Stimulated activated CD4-positive, alpha-beta T cell treated with anti-CD3 and anti-CD28 coated beads, Interleukin-4, amount 100 ng/mL, for 48 hours (primary cell): ENCODE measurements at places on chromosomes 5 and 9.

GRCh38 chr5:64634997-64635686, 55.2 kb upstream of the SHISAL2B start:
- DNase-seq = no peak

DNA sequence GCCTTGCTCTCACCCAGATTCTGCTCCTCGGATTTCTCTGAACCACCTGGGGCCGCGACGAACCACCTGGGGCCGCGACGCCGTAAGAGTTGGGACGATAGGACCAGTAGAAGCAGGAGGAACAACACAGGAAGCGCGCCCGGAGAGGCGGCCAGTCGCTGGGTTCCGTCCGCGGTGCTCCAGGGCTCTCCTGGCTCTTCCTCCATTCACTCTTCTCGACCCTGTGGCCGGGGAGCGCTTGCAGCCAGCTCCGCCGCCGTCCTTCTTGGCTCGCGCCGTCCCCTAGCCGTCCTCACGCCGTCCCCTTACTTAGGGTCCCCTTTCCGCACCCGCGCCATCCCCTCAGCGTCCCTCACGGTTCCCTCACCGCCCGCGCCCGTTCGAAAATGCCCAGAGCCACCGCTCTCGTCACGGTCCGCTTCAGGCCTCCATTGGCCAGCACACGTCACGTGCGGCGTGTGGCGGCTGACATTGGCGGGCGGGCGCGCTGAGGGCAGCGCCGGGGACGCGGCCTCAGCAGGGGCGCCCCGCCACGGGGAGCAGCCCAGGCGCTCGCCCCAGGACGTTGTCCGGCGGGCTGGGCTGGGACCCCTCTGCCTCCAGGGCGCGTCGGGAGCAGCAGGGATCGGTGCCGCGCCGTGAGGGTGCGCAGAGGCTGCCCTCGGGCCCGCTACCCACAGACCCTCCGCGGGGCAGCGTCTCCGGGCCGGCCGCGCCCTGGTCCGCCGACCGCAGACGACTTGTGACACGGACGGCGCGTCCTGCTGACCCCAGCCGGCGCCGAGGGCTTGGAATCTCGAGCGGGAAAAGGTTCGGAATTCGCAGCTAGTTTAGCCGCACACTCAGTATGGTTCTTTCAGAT, 53.7 kb upstream of the PTPDC1 start:
- peak; percentile 77 for DNase-seq

GRCh38 chr9:88580961-88581360, 46.0 kb downstream of the NXNL2 start:
- DNase-seq = no peak

- DNase-seq = no peak
Observed at GRCh38 chr5:143601357-143601756, 197.9 kb upstream of the NR3C1 start.

DNA sequence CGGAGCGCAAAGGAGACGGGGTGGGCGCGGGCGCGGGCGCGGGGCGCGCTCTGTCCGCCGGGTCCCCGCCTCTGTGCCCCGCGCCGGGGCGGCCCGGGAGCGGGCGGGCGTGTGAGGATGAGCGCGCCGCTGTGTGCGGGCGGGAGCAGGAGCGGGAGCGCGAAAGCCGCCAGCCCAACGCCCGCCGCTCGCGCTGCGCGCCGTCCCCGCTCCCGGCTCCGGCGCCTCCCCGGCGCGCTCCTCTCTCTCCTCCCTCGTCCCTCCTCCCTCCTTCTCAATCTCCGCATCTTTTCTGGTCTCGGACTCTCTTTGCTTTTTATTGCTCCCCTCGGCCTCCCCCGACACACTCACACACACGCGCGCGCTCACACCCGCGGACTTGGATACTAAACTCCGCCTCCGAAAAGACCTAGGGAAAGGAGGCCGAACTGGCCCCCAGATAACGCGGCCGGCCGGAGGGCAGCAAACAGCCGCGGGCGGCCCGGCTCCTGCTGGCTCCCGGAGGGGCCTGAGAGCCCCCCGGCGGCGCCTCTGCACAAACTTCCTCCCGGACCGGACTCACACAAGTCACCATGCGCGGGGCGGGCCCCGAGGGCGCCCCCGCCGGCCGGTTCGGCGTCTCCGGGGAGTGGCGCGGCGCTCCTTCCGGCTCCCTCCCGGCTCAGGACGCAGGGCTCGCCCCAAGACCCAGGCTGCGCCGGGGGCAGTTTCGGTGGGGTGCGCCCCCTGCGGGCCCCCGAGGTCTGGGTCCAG, at the start of gene FIBCD1:
TSS of gene FIBCD1 (minus strand) at position 596 of the 753 bp plus-strand sequence. CDS start 640 bp downstream, outside the sequence.
- DNase-seq = no peak

GRCh38 chr5:132466433-132467286, 23.9 kb downstream of the IRF1 start:
- DNase-seq = peak; percentile 54

- peak; percentile 83 for DNase-seq
Observed at GRCh38 chr5:138449501-138450239, 10.8 kb downstream of the REEP2 start.

- DNase-seq = no peak
Observed at GRCh38 chr5:472076-472655, 29.2 kb downstream of the EXOC3 start.

DNA sequence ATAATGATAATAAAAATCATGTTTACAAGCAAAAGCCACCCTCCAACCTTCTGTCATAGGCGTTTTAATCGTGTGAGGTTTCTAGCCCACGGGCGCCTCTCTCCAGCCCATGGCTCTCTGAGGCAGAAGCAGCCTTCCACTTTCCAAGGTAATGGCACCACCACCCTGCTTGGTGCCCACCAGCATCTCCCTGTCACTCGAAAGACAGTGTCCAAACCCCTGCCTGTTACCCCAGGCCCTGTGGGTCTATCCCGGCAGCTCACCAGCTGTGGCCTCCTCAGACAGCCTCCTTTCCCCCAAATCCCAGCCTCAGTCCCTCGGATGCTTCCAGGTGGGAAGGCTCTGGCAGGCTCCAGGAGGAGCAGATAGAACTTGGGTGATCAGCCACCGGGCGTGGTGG, 123.8 kb upstream of the LPCAT1 start:
- DNase-seq = no peak

- DNase-seq = no peak
Observed at GRCh38 chr5:137836298-137836697, 31.4 kb upstream of the MYOT start.

DNA sequence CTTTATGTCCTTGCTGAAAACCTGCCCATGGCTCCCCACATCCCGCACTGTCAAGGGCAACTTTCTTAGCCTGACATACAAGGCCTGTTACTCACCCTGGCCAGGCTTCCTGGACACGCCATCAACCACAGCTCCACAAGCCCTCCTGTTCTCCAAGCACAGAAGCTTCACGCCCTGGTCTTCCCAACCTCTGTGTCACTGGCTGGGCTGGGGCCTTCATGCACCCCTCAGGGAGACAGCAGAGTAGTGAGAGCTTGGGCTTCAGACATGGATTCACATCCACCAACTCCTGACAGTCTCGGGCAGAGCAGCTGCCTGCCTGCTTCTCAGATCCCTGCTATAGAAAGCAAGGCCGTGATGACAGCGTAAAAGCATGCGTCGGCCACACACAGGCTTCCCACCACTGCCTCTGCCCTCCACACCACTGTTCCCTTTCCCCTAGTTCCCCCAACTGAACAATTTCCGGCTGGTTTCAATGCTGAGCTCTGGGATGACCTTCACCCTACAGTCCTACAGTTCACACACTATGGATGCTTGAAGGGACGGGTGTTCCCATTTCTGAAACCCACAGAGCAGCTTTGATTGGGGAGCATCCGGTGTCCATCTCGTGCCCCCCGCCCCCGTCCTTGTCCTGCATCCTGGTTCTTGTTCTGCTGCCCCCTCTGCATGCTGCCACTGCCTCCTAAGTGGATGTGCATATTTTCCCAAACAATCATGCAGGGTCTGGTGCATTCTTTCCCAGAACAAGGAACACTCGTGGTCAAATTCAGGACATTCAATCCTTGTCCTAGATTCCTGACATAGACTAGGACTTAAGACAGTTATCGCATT, 33.4 kb upstream of the ADAMTS2 start:
- no peak for DNase-seq

DNA sequence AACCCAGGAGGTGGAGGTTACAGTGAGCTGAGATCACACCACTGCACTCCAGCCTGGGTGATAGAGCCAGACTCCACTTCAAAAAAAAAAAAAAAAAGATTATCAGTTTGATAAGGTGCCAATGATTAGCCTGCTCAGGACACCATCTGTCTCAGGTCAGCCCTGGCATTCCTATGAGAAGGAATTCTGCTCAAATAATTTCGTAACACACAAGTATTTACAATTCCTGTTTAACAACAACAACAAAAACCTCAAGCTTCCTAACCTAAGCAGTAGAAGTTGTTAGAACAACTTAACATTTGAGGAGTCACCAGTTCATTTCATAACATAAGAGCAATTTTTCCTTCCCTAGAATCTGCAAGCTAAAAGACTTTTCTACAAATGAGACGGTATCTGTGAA, 85.0 kb downstream of the LHFPL2 start:
- no peak for DNase-seq
